CD4-positive, alpha-beta T cell treated with Interleukin-4 for 1 hour (primary cell): ENCODE measurements at places on chromosomes 3 and 15.

GRCh38 chr15:74011610-74012009 lies 17.1 kb downstream of the PML start:
- DNase-seq, result no peak

DNA sequence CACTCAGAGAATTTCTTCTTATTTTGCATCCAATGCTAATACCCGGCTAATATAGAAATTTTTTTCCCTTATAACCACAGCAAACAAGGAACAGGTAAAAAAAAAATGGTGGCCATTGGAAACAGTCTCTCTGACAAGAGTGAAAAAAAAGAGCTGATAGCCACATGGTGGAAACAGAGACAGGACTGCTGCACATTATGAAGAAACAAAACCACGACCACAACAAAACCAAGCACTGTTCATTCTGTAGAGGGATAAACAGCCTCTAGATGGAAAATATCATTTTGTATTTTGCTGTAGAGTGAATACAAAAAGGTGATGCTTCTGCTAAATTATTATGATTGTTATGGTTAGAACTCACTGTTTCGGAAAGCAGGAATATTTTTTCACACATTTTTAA lies 686.2 kb downstream of the NLGN1 start:
- no peak for DNase-seq

DNA sequence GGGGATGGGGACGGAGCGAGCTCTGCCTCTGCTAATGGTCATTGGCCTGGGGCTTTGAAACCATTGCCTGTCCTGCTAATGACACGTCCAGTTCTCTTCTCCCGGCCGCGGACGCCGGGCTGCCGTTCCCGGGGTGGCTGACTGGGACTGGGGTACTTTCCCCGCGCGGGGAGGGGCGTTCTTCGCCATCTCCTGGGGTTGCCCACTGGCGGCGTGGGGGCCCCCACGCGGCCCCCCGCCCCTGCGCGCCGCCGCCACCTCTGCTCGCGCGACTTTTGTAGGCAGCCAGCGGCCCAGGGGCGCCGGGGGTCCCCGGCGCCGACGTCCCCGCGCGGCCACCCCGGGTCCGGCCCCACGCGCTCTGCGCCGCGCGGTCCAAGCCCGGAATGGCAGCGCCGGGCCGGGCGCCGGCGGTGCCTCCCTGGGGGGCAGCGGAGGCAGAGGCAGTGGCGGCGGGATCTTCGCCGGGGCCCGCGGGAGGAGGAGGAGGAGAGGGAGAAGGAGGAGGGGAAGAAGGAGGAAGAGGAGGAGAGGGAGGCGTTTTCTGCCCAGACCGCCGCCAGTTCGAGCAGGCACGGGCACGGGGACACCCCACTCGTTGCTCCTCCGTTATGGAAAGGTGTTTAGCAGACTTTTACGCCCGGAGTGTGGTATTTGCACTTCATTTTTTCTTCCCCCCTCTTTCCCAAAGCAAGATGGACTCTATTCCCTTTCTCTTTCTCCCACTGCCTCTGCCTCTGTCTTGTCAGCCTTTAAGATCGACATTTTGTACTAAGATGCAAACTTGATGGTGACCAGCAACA lies 2.3 kb downstream of the BBX start:
- DNase-seq, result peak; percentile 54

GRCh38 chr3:78880603-78881461 lies 887.0 kb downstream of the ROBO1 start:
- DNase-seq, result no peak

- no peak for DNase-seq
Measured at GRCh38 chr15:44137750-44138149, 57.3 kb downstream of the FRMD5 start.

- no peak for DNase-seq
Measured at GRCh38 chr3:48285132-48285531, 44.2 kb downstream of the ZNF589 start.

DNA sequence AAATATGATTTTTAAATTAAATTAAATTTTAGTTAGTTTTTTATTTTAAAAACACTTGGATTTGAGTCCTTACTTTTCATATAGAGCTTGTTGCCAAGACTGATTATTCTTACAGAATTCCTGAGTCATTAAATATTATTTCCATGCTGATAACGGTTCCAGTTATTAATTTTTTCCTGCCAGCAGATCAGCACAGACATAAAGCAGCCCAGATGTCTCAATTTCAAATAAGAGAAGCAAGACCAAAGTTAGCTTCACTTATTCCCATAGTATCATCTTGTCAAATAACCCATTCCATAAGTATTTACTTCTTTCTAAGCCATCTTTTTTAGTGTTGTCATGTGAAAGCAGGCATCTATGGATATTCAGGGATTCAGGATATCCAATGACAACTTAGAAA lies 75.3 kb downstream of the SSR3 start:
- DNase-seq, result no peak

DNA sequence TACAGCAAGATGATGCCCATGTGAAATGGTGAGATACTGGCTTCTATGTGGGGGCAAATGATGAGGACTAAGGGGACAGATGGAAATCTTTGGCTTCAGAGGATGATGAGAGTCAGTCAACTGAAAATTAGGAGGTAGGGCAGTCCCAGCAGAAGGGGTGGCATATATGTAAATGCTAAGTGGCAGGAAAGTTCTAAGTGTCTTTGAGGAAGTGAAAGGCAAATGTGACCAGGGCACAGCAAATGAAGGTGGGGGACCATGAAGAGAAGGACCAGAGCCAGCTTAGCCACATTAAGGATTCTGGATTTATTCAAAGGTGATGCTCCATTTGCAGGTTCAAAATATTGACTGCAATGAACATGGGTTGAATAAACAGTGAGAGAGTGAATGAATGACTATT lies 29.2 kb upstream of the LIMD1 start:
- no peak for DNase-seq

DNA sequence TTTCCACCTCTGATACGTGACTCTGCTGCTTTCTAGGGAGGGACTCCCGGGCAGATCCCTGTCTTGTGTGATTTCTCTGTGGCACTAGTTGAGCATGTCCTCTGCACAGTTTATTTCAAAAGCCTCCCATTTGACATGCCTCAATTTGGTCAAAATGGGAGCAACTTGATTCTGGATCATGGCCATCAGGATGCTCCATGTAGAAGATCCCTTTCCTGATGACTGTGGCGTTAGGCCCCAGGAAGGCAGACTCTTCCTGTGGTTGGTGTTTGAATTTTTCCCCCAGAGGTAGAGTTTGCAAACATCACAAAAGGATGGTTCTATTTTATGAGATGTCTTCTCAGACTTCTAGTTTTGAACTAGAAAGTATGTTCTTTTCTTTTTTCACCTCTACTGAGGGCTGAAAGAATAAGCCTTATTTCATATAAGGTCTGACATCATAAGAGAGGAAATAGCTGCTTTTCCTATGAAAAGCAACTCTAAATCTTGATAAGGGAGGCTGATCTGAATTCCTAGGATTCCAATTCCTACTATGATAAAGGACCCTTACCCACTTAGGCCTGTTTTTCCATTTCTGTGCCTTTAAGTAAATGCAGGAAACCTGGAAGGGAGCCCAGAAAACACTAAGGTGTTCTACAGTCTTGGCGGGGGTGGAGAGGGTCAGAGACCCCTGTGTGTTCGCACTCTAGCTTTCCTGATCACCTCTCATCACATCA lies 243.8 kb upstream of the CHRM5 start:
- no peak for DNase-seq

DNA sequence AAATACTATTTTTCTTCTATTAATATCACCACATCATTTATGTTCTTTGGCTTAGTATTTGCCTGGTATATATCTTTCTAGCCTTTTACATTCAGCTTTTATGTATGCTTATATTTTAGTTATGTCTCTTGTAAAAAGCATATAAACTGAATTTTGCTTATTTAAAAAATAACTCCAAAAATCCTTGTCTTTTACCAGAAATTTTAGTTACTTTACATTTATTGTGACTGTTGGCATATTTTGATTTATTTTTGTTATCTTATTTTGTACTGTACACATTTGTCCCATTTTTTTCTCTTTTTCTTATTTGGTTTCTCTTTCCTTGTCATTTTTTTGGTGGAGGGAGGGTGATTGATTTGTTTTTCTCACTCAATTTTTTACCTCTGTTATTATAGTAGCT lies 169.6 kb downstream of the UACA start:
- no peak for DNase-seq

DNA sequence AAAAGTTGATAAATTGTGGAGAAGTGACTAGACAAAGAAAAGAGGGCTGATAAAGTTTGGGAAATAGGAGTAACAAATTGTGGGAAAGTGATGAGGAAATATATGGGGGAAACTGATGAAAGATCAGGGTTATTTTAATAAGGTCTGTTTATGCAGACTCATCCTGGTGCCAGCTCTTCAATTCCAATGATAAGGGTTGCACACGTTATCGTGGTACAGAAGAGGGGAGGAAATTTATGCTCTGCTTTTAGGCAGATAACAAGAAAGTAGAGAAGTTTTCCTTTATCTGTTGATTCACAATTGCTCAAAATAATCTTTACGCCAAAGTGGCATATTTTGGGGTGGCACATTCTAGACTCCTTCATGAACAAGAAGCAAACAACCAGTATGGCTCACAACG lies 32.1 kb upstream of the LIPC start:
- DNase-seq, result no peak

- DNase-seq, result peak; percentile 35
Measured at GRCh38 chr15:59349680-59350420, 22.8 kb downstream of the MYO1E start.

DNA sequence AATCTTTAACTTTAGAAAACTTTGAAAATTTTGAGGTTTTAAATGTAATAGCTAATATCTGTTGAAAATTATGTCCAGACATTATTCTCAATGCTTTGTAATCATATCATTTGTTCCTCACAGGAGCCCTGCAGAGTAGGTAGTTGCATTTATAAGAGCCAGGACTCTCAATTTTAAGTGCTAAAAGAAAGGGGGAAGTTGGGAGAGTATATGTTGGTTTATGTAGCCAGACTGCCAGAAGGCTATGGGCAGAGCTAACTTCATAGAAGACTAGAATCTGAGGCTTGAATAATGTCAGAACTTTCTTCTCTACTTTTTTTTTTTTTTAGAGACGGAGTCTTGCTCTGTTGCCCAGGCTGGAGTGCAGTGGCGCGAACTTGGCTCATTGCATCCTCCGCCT lies 9.1 kb downstream of the VPS8 start:
- no peak for DNase-seq

DNA sequence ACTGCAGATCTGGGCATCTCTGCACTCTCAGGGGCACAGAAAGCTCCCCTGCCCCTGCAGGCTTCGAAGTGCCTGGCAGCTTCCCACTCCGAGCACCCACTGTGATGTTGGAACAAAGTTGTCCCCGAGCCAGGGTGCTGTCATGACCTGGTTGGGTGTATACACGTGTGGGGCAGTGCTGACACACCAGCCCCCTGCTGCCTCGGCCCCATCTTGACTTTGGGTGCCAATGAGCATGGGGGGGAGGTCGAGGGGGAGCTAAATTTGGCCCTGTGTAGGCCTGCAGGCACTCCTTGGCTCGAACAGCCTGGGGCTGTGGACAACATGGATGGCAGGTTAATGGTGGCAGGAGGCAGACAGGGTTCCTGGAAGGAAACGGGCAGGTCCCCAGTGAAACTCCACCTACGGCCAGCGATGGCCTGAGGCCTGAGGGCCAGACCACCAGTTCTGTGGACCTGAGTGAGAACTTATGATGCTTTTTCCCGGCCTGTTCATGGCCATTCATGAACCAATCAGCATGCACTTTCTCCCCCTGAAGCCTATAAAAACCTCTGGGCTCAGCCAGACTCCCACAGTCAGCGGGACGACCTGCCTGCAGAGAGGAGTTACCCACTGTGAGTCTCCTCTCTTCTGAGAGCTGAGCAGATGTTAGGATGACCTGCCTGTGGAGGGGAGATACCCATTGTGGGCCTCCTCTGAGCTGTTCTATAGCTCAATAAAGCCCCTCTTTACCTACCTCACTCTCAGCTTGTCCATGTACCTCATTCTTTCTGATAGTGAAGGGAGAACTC lies 1029.1 kb upstream of the GBE1 start:
- no peak for DNase-seq

GRCh38 chr15:48955370-48955769 lies 8.3 kb downstream of the SHC4 start:
- DNase-seq, result no peak

GRCh38 chr3:168094580-168094876 lies 1.2 kb downstream of the GOLIM4 start:
- DNase-seq, result no peak

DNA sequence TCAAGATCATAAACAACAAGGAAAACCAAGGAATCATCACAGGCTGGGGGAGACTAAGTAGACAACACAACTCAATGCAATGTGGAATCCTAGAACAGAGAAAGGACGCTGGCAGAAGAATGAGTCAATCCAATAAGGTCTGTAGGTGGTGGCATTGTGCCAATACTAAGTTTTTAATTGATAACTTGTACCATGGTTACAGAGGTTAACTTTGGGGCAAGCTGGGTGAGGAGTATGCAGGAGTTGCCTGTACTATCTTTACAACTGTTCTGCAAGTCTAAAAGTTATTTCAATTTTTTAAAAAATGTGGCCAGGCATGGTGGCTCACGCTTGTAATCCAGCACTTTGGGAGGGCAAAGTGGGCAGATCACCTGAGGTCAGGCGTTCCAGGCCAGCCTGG lies 46.2 kb downstream of the RORA start:
- DNase-seq, result no peak

- no peak for DNase-seq
Measured at GRCh38 chr3:145422556-145422955, 738.4 kb downstream of the PLOD2 start.

GRCh38 chr3:56864090-56864489 lies 62.3 kb upstream of the ARHGEF3 start:
- no peak for DNase-seq

- DNase-seq, result no peak
Measured at GRCh38 chr3:162141272-162141791, 644.7 kb downstream of the OTOL1 start.

DNA sequence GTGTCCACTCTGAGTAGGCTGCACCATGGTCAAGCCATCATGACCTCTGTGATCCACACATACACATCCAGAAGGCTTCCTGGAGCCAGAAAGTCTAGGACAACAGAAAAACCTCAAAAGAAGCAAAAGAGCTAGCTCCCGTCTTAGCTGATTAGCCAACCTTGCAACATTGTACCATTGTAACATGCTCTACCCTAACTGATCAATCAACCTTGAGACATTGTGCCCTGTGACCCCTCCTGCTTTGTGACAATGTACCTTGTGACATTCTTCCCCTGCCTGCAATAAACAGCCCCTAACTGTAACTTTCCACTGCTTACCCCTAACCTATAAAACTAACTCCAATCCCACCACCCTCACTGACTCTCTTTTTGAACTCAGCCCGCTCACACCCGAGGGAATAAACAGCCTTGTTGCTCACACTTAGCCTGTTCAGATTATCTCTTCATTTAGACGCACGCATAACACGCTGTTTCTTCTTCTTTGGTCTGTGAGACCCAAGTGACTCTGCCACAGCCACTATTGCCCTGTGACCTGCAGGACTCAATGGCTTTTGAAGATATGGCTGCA lies 1104.6 kb downstream of the OTOL1 start:
- no peak for DNase-seq
